ENCODE measurements at places on chromosomes 6 and 20.

DNA sequence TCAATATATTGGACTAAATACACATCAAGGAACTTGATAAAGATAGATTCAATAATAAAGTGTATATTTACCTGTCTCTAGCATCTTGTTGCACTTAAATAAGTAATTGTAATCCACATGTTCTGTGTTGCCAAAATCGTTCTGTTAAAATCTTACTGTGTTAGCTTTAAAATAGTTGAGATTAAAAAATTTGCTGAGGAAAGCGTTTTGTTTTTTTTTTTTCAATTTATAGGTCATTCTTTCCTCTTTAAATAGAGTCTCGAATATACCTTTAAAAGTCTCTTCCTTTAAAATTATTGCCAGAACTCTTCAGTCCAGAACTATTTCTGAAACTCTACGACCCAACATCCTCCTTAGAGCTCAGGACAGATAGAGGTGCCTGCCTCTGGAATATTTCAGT, 195.6 kb upstream of the OPRM1 start:
- no peak for DNase-seq

GRCh38 chr6:27043244-27043643, 204.3 kb upstream of the PRSS16 start:
- DNase-seq, result no peak

DNA sequence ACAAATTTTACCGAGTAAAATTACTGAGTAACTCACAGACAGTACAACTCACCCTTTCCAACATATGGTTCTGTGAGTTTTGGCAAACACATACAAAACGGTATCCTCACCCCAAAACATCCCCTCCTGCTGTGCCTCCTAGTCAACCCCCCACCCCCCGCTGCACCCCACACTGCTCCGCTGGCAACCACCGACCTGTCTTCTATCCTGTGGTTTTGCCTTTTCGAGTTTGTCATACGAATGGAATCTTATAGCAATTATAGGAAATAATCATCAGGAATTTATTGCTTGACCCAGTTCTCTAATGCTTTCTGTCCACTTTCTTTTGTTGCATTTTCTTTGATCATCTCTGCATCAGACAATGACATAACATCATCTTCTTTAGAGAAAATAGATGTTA, 312.3 kb downstream of the KIF16B start:
- DNase-seq, result no peak

- no peak for DNase-seq
Measured at GRCh38 chr6:53294095-53294494, 54.7 kb downstream of the ELOVL5 start.

- DNase-seq, result no peak
Measured at GRCh38 chr6:127219869-127220268, 46.8 kb upstream of the RNF146 start.

GRCh38 chr6:68364271-68364805, 270.7 kb upstream of the ADGRB3 start:
- no peak for DNase-seq

GRCh38 chr6:12165722-12166280, 124.4 kb upstream of the EDN1 start:
- no peak for DNase-seq

GRCh38 chr6:168516944-168517741, 76.2 kb downstream of the SMOC2 start:
- DNase-seq, result no peak

DNA sequence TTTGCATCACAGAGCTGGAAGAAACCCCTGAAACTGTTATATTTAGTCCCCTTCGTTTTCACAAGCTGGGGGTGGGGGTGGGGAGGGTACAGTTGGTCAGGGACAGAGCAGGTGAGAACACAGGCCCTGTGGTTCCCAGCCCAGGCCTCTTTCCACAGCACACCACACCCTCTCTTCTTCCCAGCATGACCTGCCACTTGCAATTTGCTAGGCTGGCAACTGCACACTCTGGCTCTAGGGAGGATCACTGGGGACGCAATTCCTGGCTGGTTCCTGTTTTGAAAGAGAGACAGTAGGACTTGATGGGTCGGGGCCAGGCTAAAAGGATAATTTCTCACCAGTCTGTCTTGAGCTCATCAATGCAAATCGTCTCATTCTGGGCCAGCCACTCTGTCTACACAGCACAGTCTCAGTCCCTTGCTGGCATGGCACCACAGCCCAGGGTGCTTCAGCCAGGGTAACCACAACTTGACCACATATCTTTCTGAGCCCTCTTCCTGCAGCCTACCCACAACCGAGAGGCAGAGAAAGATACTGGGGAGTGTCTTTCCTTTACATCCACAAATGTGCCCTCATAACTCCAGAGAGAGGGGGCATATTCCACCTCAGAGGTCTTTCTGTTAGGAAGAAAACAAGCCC, 41.7 kb upstream of the EMILIN3 start:
- DNase-seq, result no peak

GRCh38 chr6:144123421-144123820, 26.9 kb upstream of the STX11 start:
- DNase-seq, result no peak

DNA sequence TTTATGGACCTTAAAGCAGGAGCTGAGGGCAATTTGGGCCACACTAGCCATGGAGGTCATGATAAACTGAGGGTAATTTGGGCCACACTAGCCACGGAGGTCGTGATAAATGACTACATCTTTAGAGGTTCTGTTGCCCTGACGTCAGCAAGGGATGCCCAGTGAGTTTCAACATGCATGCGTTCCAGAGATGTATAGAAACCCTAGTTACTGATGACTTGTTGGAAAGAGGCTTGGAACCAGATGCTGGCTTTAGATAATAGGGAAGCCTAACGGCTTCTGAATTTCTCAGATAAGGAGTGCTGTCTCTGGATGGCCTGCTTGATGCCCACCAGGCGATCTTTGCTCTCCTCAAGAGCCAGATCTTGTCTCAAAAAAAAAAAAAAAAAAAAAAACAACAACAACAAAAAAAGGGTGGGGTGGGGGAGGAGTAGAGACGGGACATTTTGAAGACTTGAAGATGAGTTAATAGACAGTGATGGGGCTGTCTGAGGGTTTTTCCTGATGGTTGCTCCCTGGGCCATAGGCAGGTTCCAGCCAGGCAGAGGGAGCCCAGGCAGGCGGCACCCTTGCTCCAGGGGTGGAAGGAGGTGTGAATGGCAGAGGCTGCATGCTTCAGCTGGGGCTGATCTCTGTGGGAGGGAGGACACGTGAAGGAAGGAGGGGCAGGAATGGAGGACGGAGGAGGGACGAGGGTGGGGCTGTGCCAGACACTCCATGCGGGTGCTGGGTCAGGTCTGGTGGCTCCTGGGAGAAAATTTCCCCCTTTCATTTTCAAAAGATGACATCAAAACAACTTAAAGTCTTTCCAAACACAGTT, 27.0 kb upstream of the FRMD1 start:
- no peak for DNase-seq

DNA sequence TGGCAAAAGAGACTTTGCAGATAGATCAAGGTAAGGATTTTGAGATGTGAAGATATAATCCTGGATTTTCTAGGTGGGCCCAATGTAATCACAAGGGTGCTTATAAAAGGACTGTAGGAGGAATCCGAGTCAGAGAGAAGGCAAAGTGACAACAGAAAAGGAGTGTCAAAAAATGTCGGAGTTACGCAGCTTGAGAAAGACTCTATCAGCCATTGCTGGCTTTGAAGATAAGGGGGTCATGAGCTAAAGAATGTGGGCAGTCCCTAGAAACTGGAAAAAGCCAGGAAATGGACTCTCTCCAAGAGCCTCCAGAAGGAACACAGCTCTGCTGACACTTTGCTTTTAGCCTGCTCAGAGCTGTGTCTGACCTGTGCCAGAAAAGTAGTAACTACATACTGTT, 8.7 kb upstream of the RWDD1 start:
- no peak for DNase-seq

DNA sequence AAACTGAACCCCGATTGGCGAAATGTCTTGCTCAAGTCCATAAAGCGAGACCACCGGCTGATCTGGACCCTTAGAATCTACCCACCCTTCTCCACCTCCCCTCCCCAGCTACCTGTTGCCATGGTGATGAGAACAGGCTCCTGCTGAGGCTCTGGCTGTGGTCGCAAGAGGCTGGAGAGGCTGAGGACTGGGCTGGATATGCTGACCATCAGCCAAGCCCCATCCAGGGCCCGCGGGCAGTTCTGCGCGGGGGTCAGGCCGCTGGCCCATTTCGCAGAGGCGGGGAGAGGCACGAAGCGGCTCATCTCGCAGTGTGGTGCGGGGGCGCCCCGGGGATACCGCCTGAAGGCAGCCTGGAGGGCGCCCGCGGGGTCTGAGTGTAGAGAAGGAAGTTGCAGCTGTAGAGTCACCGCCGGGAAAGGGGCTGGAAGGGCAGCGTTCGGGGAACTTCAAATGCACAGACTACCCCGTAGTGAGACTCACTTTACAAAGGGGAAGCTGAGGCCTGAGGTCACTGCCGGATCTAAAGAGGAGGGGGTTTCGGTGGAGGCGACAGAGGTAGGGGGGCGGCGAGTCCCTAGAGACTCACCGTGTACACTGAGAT, 671 bp downstream of the TAPBP start:
- peak; percentile 63 for DNase-seq

DNA sequence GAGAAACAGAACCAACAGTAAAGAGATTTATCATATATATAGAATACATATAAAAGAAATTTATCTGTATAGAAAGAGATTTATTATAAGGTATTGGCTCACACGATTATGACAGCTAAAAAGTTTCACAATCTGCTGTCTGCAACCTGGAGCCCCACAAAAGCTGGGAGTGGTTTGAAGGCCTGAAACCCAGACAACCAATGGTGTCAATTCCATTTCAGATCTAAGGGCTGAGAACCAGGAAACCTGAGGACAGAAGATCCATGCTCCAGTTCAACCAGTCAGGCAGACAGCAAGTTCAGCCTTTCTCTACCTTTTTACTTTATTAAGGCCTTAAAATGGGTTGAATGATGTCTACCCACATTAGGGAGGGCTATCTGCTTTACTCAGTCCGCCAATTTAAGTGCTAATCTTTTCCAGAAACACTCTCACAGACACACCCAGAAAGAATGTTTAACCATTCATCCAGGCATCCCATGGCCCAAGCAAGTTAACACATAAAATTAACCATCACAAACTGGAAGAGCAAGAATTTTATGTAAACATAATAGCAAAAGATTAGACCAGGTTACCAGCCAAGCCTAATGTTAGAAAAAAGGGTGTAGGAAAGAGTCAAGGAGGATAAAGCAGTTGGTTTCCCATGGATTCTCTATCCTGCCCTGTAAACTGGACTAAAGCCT, 170.9 kb downstream of the FUT9 start:
- no peak for DNase-seq

GRCh38 chr20:51388756-51389542, 153.6 kb downstream of the NFATC2 start:
- no peak for DNase-seq

- DNase-seq, result peak; percentile 53
Measured at GRCh38 chr6:111038534-111039252, 48.6 kb upstream of the SLC16A10 start.

DNA sequence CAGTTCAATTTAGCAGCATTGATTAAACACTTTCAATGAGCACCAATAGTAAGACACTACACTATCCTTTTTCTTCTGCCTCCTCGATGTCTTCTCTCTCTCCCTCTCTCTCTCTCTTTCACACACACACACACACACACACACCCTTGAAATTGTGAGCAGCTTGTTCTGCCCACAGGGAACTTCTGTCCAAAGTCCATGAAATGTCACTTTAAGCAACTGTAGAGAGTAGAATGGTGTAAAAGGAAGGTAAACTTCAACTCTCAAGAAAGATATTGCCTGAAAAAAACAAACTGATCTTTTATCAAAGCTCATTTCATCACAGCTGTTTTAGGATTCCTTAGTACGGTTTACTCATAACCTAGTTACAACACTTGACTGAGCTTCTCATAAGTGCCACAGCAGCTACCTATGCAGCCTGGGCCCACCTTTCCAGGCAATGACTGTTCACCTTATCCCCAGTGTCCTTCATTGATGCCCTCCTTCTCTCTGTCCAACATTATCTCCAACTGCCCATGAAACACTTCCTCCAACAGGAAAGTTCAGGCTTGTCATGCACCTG, 107.0 kb downstream of the TNFRSF21 start:
- DNase-seq, result no peak

DNA sequence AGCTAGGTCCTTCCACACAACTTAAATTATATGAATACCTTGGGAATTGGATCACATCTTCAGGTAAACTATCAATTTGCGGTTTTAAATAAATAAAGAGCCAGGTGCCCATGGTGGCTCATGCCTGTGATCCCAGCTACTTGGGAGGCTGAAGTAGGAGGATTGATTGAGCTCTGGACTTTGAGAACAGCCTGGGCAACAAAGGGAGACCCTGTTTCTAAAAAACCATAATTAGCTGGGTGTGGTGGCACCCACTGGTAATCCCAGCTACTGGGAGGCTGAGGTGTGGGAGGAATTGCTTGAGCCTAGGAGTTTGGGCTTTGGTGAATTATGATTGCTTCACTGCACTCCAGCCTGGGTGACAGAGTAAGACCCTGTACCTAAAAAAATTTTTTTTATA, 3.4 kb downstream of the GMNN start:
- DNase-seq, result no peak

DNA sequence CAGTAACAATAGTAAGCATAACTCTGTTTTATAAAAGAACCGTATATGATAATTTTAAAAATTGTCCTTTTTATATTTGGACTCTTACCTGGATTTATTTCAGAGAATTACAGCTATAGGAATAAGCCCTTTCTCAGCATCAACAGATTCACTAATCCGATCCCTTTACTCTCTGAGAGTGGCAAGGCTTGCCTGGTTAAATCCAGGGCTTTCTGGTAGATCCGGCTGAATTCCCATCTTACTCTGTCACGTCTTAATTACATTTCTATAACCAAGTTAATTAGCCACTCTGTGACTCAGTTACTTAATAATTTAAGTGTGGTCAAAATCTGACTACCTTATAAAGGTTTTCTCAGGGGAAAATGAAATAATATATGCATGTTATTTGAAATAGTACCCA, 294.7 kb downstream of the FRK start:
- no peak for DNase-seq

GRCh38 chr6:125231574-125232343, 70.0 kb downstream of the HDDC2 start:
- no peak for DNase-seq

DNA sequence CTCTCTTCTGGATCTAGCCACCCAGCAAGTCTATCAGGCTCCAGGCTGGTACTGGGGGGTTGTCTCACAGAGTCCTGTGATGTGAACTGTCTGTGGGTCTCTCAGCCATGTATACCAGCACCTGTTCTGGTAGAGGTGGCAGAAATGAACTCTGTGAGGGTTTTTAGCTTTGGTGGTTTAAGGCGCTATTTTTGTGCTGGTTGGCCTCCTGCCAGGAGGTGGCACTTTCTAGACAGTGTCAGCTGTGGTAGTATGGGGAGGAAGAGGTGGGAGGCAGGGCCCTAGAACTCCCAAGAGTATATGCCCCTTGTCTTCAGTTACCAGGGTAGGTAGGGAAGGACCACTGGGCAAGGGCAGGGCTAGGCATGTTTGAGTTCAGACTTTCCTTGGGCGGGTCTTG, 75.8 kb downstream of the SNAP91 start:
- DNase-seq, result no peak

DNA sequence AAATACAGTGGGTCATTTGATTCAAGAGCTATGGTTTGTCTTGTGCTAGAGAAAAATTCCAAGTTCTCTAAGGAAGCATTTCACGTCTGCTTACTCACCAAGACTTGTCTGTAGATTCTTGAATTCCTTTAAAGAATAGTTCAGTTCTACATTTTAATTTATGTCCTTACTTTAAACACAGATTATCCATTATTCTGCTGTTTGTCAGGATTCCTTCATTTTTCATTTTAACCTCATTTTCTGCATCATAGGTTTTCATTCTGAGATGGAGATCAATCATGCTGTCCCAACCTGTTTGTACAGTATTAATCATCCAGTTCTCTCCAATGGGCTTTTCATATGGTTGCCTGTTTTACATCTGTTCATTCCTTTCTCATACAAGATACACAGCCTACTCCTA, 24.5 kb upstream of the POPDC3 start:
- DNase-seq, result no peak

GRCh38 chr6:137013738-137014602, 30.8 kb downstream of the IL20RA start:
- no peak for DNase-seq
